Hypothalamus (tissue), 51 donors: ENCODE measurements at places on chromosomes 13 and 19.
A peak's percentile ranks its signal among the peaks of the same experiment; 100 is the strongest.

- DNase-seq, result peak; percentile 15
These were observed 30.2 kb downstream of the CYP2F1 start for GRCh38 chr19:41144403-41144802.

DNA sequence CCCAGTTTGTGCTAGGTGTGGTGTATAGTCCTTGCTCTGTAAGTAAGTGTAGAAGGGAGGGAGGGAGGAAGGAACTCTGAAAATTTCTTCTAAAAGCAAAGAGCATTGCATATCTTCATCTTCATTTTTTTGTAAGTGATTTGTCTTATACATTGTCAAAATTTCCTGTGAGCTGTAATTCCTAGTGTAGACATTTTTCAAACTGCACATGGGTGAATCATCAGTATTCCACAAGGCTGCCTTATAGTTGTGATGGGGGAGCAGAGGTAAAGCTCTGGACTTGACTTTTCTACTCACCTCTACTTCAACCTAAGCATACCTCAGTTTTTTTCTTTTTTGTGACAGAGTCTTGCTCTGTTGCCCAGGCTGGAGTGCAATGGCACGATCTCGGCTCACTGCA lies 86.9 kb downstream of the CDK8 start:
- DNase-seq, result no peak

DNA sequence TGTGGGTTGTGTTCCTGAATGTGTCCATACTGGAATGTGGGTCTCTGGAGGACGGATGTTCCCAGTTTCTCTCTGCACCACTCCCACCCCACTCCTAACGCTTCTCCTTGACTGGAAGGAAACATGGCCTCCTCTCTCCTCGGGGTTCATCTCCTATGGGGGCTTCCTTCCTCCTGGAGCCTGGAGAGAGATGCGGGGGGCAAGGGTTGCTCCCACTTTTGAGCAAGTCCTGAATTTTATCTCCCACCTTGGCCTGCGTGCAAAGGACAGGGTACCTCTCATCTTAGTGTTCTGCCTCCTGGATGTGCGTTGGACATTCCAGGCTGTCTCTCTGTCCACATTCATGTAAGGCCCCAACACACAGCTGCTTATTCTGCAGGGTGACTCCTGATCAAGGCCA lies 52.5 kb upstream of the UQCRFS1 start:
- DNase-seq, result no peak

DNA sequence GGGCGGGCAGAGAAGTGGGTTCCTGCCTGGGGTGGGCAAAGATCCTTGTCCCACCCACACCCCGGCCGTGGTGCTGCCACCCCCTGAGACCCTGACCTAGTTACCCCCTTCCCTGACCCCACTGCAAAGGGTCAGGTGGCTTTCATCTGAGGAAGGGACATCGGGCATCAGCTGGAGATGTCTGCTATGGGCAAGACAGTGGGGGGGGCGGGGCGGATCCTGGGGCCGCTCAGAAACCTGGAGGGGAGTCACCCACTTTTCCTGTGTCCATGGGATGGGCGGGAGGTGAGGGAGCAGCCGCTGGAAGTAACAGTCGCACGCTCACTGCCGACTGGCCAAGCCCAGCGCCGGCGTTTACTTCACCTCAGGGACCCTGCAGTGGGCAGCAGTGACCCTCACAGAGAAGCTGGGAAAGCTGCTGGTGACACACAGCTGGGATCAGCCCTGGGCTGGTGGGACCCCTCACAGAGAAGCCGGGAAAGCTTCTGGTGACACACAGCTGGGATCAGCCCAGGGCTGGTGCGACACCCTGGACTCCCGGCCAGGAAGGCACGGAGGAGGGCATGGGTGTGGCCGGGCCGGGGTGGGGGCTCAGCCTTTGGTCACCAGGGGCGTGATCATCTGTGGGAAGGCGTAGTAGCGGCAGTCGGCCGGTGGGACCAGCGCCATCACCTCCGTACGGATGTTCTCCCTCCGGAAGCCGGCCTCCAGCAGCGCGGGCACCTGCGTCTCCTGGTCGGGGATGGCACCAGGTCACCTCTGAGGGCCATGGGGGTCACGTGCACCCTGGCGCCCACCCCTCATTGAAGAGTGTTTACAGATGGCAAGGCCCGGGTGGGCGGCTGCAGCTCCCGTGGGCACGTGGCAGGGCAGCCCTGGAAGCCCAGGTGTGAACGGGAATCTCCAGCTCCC lies 4.3 kb downstream of the GAMT start:
- DNase-seq, result no peak

GRCh38 chr13:106230450-106230849 lies 305.0 kb downstream of the EFNB2 start:
- DNase-seq, result no peak

- DNase-seq, result no peak
These were observed 58.3 kb downstream of the RAP2A start for GRCh38 chr13:97492257-97492656.

- no peak for DNase-seq
These were observed 5.5 kb downstream of the PEAK3 start for GRCh38 chr19:2276429-2276986.

GRCh38 chr13:97425590-97425989 lies 8.4 kb upstream of the RAP2A start:
- no peak for DNase-seq

DNA sequence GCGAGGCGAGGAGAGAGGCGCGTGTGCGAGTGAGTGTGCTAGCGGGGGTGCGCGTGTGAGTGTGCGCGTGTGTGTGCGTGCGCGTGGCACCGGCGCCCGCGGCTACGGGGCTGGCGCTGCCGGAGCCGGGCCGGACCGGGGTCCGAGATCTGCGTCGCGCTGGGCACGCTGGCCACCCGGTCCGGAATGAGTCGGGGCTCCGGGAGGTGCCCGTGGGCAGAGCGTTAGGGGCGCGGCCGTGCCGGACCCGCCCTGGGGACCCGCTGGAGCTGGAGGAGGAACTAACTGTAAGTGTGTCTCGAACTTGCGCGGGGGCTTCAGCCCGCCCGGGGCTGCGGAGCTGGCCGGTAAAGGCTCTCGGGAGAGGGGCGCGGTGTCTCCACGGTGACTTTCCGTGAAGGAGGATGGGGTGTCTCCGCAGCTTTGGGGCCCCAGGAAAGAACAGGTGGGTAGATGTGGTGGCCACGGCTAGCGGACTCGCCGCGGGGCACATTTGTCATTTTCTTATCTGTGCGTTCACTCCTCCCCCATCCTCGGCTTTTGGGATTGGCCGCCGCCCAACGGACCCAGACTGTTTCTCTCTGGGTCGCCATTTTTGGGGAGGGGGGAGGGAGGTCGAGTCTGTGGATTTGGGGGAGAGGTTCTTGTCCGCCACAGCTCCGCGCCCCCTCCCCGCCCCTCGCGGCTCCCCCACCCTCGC lies 10.1 kb upstream of the SOX1 start:
- DNase-seq, result no peak

- no peak for DNase-seq
These were observed 29.8 kb downstream of the DNM2 start for GRCh38 chr19:10747674-10748073.

DNA sequence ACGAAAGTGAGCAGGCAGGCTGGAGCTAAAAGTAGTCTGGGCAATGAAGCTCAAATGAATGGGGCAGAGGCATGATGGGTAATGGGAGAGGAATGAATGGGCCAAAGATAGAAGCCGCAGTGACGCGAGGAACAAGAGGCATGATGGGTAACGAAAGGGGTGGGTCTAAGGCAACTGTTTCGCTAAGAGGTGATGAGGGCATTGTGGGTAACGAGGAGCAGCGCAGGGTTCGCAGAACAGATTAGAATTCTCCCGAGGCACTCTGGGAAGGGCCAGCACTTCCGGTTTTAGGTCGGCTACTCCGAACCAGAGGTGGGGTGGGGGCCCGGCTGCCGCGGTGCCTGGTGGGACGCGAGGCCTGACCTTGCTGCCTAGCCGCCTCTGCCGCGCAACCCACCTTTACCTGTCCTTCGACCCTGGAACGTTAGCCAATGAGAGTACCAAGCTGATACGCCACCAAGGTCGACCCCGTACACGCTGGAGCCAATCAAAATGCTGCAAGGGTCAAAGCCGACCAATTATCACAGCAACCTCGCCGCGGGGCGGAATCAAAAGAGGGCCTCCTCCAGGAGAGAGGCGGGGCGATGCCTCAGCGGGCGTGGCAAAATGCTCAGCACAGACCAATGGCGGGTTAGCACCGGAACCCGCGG lies 563 bp upstream of the TOMM40 start:
- DNase-seq, result peak; percentile 99

DNA sequence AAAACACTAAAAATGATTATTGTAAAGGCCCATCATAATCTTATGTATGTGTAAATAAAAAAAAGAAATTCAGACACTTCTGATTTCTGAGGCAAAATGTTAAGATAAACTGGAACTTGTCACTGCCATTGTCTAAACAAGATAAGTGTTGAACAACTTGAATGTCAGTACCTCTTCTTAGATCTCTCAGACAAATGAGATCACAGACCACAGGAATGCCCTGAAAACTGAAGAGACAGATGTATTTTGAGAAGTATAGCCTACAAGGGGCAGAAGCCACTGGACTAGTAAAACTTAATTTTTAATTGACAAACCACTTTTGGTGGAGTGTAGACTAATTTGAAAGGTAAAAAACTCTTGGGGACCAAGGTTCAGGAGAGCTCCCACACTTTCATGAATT lies 375.5 kb upstream of the SLITRK5 start:
- no peak for DNase-seq

- DNase-seq, result peak; percentile 50
These were observed 21.7 kb downstream of the ZNF613 start for GRCh38 chr19:51948975-51949374.

DNA sequence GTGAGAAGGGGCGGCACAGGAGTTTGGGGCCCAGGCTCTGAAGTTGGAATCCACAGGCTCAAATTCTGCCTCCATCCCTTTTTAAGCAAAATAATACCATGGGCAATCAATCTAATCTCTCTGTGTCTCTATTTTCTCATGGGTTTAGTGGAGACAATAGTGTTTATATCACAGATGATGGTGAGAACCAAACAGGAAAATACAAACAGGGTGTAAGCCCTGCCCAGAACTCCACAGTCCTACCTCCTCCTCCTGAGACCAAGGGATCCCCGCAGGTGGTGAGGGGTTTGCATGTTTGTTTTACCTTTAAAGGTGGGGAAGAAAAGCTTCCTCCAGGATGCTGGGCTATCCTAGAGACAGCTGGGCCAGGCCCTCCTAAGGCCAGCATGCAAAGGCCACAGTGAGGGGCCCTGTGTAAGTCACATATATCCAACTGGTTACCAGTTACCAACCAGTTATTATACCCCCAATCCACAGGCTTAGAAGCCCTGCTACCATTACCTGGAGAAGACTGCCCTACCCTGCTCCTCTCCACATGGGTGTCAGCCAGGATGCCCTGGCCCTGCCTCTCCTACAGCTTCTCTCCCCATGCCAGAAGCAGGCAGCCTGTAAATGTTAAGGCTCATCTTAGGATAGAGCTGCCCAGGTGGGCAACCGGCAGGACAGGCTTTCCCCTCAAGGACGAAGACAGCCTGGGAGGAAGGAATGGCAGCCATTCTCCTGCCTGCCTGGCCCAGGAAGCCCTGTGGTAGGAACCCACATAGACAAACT lies 658.4 kb downstream of the UQCRFS1 start:
- no peak for DNase-seq
